HFF-Myc (cell line): ENCODE measurements at places on chromosomes 7 and 10.

DNA sequence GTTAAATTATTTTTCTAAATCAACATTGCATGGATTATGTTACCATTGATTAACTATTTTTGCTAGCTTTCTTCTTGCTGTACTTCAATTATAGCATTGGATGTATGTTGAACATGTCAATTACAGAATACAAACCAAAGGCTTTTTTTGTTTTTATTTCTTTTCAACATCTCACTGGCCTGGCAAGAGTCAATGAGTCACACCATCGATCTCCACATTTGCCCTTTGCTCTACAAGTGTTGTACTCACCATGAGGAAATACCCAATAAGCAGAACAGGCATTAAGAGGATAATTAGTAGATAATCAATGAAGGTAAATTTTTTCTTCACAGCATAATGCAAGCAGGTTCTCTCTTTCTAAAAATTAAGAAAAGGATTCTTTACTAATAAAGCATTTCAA is 23.3 kb downstream of the ANKRD22 start:
- DNase-seq, result no peak

DNA sequence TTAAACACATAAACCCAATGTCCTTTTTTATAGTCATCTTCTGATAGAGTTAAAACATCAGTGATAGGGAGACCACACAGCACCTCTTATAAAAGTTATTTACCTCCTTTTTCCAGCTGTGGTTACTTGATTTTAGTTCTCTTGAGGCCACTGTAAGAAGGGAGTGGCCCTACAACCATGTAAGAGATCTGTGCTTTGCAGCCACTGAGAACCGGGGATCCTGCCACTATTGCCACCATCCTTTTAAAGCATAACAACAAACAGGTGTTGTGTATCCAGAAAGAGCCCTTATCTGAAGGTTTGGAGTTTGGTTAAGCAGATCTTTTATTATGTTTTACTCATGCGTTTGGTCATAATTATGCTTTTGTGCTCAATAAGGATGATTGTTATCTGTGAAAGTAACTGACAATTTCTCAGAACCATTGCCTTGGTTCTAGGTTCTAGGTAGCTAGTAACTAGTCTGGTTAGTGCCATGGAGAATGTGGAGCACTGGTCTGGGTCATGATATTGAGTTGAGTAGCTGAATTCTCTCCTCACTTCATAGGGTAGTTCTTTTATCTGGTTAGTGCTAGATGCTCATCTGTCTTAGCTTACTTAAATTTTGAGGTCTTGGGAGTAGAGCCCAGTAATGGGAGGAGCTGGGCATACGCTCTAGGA is 56.5 kb downstream of the ST7 start:
- no peak for DNase-seq

GRCh38 chr10:86284355-86285105 is 82.1 kb downstream of the GRID1 start:
- no peak for DNase-seq

DNA sequence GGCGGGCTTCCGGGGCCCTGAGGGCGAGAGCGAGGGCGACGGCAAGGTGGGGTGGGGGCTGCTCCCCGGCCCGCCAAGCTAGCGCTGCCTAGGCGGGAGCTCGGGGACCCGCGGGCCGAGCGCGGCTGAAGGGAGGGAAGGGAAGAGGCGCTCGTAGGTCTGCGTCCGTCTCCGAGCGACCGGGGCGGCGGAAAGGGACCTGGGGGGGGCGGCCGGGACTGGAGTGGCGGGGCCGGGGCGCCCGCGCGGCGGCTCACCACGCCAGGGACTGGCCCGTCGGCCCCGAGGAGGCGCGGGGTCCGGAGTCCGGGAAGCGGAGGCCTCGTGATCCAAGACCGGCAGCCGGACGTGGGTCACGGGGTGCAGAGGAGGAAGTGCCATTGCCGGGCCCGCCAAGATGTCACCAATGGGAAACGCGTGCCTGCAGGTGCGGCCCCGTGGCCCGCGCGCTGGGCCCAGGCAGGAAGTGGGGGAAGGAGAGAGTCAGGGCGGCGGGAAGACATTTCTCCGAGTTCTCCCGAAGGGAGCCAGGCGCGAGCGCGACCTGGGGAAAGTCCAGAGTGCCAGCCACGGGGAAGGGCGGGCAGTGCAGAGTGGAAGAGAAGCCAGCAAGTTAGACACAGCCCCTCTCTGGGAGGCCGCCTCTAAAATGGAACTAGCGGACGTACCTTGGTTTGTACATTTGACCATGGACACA is 11.9 kb downstream of the HNRNPF start:
- peak; percentile 41 for DNase-seq

DNA sequence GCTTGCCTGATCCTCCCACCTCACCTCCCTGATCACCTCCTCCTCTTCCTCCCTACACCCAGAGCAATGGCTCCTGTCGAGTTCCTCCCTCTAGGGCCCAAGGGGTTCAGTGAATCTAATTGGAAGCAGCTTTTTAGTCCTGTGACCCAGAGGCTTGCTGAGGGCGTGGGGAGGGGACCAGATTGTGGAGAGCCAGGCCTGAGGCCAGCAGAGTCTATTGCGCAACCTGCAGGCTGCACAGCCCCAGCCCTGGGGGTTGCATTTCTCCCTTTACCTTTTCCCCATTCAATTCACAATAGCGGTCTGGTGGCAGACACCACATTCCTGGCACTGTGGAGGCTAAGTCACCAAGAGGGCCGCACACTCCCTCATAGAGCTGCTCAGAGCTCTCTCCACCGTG is 32.5 kb downstream of the GHRHR start:
- DNase-seq, result no peak

DNA sequence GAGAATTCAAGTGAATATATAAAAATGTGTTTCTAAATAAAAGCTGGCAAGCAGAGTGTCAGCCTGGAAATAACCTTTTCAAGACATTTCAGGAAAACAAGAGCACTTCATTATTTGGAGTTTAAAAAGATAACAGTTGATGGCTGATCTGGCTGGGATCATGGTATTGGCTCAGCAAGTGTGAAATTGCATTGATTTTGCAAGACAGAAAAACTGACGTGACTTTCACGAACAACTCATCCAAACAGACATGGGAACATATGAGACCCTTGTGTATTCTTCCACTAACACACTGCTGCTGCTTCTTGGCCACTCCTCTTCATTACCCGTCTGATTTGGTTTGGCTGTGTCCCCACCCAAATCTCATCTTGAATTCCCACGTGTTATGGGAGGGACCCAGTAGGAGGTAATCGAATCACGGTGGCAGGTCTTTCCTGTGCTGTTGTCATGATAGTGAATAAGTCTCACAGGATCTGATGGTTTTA is 108.5 kb downstream of the RAB18 start:
- DNase-seq, result no peak

- no peak for DNase-seq
Observed at GRCh38 chr10:89392974-89393373, 551 bp downstream of the IFIT1 start.

DNA sequence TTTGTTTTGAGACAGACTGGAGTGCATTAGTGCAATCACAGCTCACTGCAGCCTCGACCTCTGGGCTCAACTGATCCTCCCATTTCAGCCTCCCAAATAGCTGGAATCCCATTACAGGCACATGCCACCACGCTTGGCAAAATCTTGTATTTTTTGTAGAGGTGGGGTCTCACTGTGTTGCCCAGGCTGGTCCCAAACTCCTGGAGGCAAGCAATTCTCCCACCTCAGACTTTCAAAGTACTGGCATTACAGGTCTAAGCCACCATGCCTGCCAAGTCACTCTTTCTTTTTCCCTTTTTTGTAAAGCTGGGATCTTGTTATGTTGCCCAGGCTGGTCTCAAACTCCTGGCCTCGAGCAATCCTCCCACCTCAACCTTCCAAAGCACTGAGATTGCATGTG is 8.3 kb upstream of the NPC1L1 start:
- DNase-seq, result no peak

- DNase-seq, result no peak
Observed at GRCh38 chr10:96651998-96652431, 65.2 kb upstream of the TM9SF3 start.

- peak; percentile 49 for DNase-seq
Observed at GRCh38 chr10:11757454-11757820, 15.3 kb downstream of the ECHDC3 start.

DNA sequence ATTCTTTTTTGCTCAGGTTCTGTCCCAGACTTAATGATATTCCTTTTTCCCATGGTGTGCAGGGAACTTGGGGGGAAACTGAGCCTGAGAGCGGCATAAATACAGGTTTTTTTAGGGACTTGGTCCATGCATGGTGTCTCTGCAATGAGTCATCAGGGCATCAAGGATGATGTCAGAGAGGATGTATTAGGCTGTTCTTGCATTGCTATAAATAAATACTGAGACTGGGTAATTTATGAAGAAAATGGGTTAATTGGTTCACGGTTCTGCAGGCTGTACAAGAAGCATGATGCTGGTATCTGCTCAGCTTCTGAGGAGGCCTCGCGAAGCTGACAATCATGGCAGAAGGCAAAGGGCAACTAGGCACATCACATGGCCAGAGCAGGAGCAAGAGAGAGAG is 185.4 kb downstream of the RAB11FIP2 start:
- DNase-seq, result no peak

DNA sequence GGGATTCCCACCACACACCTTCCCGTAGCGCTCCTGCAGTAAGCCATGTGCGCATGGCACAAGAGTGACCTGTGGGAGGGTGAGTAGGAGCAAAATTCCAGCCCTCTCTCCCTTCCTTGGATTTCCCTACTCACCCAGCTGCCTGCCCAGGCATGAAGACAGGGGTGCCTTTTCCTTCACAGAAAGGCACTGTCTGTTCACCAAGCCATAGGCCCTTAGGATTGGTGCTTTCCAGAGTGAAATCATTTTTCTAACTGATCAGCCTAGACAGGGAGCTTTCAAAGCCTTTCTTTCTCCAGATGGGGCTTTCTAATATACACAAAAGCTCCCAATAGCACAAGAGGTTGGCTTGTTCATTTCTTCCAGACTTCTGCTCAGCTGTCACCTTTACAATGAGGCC is 79.7 kb downstream of the CTTNBP2 start:
- DNase-seq, result no peak

DNA sequence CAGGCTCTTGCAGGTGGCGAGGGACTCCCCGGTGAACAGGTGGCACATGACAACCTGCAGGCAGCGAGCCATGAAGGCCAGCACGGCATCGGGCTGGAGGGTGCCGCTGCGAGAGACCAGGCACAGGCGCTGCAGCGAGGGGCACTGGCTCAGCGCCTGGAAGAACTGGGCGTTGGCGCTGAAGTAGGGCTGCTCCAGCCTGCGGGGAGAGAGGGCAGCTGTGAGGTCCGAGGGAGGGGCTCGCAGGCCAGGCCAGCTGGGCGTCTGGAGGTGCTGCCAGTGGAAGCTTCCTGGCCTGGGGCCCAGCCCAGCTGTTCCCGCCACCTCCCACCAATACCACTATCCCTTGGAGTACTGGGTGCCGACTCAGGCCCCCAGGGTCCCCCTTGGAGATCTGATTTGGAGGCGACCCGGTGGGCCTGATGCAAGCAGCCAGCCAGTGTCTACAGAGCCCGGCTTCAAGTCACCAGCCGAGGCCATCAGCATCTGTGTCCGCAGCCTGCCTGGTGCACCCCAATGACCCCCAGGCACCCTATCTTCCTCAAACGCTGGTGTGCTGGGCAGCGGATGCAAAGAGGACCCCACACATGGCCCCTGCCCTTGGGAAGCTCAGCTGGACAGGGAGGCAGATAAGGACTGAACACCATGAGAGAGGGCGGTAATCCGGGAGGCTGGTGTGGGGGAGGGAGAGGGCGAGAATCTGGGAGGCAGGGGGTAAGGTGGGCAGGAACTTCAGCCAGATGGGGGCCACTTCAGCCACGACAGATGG is 67.8 kb upstream of the TNRC18 start:
- DNase-seq, result no peak
